LNCaP clone FGC (cell line): ENCODE measurements at places on chromosomes 1 and 21.

GRCh38 chr1:154386643-154387352, 18.3 kb upstream of the IL6R start:
- no peak for DNase-seq

- no peak for DNase-seq
Observed at GRCh38 chr1:14495996-14496395, 102.5 kb upstream of the KAZN start.

DNA sequence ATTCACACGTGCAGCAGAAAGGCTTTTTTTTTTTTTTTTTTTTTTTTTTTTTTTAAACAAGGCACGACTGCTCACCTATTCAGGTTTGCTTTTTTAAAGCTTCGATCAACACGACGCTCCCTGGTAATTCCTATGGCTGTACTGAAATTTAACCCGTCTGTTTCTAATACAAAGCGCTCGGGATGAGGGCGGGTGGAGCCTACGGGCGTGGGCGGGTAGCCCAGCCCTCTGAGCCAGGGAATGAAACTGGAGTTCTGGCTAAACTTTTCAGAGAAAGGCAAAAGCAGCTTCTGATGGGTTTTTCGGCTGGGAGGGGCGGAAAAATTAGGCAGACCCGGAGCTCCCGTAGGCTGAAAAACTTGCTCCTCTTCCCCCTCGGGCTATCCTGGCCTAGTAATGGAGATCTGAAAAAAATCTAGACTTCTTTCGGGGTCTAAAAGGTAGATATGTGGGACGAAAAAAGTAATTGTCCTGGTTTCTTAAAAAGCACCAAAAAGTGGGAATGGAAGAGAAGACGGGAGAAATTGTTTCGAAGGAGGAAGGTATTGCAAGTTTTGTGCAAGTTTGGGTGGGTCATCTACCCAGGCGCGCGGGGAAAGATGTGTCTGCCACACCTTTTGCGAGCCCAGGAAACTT, 7.4 kb downstream of the NR5A2 start:
- DNase-seq = no peak

DNA sequence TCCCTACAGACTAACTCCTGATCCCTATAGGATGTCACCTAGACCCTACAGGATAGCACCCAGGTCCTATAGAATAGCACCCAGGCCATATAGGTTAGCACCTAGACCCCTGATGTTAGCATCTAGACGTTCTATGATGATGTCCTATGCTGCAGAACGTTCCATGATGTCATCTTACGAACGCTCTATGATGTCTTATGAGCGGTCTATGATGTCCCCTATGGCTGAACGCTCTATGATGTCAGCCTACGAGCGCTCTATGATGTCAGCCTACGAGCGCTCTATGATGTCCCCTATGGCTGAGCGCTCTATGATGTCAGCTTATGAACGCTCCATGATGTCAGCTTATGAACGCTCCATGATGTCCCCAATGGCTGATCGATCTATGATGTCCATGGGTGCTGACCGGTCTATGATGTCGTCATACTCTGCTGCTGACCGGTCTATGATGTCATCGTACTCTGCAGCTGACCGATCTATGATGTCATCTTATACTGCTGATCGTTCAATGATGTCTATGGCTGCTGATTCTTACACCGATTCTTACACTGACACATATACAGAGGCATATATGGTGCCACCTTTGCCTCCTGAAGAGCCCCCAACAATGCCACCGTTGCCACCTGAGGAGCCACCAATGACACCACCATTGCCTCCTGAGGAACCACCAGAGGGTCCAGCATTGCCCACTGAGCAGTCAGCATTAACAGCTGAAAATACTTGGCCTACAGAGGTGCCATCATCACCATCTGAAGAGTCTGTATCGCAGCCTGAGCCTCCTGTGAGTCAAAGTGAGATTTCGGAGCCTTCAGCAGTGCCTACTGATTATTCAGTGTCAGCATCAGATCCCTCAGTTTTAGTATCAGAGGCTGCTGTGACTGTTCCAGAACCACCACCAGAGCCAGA, 9.5 kb downstream of the SON start:
- no peak for DNase-seq

DNA sequence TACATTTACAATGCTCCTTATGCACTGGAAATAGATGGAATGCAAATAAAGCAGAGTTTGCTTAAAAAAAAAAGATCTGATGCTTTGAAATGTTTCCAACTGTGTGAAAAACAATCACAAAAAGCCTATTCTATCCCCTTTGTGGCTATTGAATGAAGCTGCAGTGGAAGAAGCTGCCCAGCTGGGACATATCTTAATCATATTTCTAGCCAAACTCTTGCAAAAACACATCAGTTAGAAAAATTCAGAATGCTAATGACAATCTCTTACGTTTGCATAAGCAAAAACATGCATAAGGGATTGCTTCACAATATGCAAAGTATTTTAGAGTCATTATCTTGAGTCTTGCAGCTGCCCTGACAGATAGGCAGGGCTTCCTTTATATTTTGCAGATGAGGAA, 526.4 kb upstream of the USP24 start:
- no peak for DNase-seq

DNA sequence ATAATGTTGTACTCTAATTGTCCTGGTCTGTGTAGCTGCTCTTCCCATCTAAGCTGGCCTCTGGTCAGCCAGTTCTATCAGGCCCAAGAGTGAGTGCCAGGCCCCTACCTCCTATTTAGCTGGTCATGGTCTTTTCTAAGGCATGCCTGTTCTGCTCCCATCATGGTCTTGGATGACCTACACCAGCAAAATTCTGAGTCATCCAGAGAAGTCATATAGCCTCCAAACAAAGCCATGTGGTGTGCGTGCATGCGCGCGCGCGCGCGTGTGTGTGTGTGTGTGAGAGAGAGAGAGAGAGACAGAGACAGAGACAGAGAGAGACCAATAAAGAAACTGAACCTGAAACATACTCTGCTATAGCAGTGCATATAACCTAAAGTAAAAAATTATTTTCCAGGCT, 254.4 kb downstream of the BRINP2 start:
- DNase-seq = no peak

- DNase-seq = no peak
Observed at GRCh38 chr1:65509912-65510680, 89.6 kb downstream of the LEPR start.

DNA sequence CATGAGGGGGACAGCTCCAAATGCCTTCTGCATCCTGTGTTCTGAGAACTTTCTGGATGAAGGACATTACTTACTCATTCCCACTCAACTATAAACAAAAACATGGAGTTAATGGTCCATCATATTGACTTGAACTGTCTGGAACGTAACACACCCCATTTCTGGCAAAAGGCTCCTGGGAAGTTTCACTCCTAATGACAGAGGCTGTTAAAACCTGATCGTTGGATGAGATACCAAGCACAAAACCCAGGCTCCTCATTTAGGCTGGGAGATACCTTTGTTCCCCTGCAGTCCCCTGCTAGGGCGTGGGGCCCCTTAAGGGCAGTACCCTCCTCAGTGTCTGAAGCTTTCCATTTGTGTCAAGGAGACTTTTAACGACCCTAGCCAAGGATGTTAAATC, 78.9 kb downstream of the RHOU start:
- DNase-seq = no peak

DNA sequence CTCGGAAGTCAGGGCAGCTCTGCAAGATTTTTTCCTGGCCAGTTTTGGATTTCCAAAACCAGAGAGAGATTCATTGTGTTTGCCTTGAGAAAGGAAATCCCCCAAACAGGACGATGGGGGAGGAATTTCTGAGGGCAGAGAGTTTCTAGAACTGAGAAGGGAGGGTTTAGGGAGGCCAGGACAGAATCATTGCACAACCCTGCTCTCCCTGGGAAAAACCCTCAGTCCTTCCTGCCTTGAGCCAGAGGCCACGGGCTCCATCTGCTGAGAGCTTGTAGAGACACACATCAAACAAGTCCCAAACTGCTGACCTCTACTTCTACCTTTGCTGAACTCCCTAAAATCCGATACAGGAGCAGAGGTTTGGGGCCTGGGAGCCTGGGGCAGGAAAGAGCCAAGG, 99.7 kb downstream of the NMNAT2 start:
- peak; percentile 28 for DNase-seq

DNA sequence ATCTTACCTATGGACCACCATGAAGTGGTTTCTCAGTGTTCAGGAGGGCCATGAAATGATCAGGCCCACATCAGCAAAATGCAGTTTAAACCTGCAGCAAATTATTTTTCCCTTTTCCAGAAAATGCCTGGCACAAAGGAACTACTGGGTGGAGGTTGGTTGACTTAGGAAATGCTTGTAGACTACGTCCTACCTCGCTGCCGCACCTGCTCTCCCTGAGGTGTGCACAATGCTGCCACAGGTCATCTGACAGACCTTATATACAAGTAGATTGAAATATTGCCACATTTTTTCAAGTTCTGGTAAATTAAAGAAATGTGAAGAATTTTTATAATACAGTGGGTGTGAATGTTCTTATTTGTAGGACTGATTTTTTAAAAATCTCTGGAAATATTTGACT, 166.7 kb upstream of the PDE4B start:
- DNase-seq = no peak

DNA sequence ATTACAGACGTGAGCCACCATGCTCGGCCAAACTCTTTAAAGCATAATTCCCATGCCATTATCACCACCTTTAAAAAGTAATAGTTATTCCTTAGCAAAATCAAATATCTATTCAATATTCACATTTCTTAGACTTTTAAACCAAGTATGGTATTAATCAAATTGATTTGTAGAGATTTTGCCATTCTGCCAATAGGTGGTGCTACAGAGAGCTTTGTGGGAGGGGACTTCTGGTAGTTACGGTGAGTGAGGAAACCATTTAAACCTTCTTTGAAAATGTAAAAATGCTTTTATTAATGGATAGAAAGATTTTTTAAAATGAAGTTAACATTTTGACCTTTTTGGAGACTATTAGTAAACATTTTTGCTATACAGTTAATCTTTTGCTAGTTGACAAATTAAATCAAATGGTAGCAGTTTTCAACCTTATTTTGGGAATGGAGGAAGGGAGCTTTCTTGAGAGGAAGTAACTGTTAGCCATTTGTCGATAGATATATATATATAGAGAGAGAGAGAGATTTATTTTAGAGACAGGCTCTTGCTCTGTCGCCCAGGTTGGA, 19.3 kb downstream of the IARS2 start:
- DNase-seq = peak; percentile 4

- DNase-seq = no peak
Observed at GRCh38 chr1:208834381-208835096, 590.4 kb upstream of the PLXNA2 start.

GRCh38 chr1:143748906-143749305, 222.9 kb downstream of the FAM72C start:
- DNase-seq = no peak

GRCh38 chr1:221289103-221289502, 409.9 kb downstream of the HLX start:
- no peak for DNase-seq

GRCh38 chr1:187413405-187414169, 584.8 kb downstream of the PLA2G4A start:
- DNase-seq = peak; percentile 42

DNA sequence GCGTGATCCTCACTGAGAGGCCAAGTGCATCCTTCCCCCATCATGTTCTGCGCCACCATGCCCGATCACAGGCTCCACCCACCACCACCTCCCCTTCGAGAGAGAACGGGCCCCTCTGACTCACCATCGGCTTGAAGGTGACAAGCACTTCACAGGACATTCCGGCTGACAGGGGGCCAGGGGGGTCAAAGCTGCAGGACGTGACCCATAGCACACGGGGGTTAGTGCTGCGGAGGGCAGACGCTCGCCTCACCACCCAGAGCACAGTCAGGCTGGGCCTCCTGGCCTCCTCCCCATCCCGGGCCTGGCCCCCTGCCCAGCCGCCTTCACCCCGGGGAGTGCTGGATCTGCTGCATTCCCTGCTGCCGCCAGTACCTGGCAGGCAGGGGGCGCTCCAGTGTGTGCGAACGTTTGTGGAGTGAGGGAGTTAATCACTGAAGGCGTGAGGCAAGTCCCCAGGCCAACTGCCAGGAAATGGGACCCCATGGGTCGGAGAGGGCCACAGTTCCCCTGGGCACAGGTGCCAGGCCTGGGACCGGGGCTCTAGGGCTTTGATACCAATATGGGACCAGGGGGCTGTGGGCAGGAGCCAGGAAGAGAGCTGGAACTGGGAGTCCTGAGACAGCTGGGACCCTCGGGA, 40.9 kb upstream of the TMEM52 start:
- DNase-seq = peak; percentile 58

DNA sequence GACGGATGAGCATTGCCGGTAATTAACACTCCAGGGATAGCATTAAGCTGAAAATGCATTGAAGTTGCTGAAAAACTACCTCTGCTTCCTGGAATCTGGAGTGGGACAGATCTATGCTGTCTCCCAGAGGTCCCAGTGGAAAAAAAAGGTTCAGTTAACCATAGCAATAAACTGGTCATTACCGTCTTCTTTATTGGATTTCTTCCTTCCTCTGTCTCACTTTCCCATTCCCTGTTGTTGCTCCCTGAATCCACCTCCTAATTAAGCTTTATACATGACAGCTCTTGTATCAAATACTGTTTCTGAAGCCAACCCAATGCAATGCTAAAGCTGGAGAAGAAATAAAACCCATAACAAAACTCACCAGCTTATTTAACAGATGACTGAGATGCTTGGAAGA, 1805.9 kb downstream of the NCAM2 start:
- DNase-seq = no peak

DNA sequence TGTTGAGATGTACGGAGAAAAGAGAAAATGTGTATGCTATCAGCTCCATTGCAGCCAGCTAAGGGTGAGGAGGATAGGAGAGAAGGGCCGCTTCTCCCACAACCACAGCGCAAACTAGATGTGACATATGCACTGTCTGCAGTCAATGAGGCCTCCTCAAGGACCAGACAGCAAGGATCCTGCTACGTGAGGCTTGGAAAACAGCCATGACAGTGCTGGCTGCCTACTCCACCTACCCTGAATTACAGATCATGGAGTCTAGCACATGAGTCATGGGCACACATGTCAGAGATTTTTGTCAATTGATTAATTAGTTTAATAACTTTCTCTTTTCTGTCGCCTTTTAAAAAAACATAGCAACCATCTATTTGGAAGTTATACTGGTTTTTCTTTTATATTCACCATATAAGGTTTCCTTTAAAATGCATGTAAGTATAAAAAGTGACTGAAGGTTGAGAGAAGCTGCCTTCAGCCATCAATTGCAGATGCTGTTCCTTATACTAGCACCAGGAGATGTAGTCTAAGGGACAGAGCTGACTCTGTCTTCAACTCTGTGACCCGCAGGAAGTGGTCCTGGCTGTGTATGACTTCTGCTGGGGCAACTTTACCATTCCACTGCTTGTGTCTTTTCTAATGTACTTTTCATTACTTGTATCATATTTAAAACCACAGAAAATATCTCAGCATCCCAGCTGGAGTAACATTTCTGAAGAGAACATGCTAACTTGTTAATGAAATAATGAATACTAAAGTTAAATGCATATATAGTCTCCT, 3.1 kb downstream of the VPS26C start:
- DNase-seq = no peak

GRCh38 chr1:44807364-44808062, 362 bp upstream of the DYNLT4 start:
- DNase-seq = peak; percentile 94

DNA sequence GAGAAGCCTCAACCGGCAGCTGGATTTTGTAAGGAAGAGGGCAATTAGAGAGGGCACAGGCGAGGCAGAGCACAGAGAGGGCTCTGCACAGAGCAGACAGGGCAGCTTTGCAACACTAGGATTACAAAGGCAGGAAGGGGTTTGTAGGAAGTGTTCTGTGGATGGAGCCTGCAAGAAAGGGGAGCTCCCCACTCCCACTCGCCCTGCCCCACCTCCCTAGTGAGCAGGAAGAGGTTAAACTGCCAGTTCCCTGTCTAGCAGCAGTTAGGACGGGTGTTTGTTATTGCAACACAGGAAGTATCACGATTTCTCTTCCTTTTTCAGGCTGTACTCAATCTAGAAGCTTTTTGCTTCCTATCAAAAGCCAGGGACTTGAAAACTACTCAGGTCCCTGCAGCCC, 63.3 kb upstream of the LRRC8D start:
- DNase-seq = no peak
